Stimulated activated naive CD4-positive, alpha-beta T cell (primary cell): ENCODE measurements at places on chromosomes 1 and 21.
A peak's percentile ranks its signal among the peaks of the same experiment; 100 is the strongest.

GRCh38 chr1:192954705-192955265 is 104.4 kb downstream of the UCHL5 start:
- no peak for DNase-seq

DNA sequence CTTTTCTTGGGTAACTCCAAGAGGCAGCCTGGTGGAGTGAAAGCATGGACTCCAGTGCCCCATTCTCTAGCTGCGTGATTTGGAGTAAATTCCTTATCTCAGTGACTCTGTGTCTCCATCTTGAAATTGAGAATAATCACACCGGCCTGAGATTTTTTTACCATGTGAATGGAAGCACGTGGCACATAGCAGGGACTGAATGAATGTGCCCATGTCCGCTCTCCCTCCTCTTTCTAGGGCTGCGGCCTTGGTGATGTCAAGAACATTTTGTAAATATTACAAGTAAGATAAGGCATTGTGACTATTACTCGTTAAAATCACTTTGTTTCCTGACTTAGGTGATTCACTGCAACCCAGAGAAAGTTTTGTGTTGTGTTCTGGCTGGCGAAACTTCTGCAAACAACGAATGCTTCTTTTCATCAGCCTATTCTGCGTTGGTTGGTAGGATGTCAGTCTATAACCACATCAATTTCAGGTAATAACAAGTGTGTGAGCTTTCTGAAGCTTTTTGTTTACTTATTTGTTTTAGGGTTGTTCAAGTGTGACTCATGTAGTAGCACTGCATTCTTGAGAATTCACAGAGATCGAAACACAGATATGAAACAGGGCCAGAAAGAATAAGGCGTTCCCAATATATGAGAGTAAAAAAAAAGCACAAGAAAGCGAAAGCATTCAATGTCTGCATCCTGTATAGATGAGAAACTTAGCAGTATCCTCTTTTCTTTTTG is 135.7 kb upstream of the SLC45A1 start:
- DNase-seq, result peak; percentile 53

- DNase-seq, result no peak
These were observed 47.0 kb upstream of the KDM4A start for GRCh38 chr1:43602990-43603389.

DNA sequence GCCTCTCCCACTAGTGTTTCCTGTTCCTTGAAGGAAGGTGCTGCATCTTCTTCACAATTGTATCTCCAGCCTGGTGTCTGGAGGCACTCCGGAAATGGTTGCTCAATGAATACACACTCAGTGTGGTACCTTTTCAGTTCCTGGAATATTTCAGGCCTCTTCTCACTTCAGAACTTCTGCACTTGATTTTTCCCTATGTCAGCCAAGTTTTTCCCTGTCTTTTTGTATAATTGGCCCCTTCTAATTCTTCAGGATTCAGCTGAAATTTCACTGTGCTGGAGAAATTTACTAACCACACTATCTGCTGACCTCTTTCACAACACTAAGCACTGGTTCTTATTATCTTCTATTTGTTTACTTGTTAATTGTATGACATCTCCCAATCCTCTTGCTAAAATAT is 61.2 kb upstream of the MAP10 start:
- DNase-seq, result no peak

- no peak for DNase-seq
These were observed 93.7 kb downstream of the CTH start for GRCh38 chr1:70504821-70505193.

- DNase-seq, result no peak
These were observed 34.0 kb downstream of the MTR start for GRCh38 chr1:236829085-236829484.

- no peak for DNase-seq
These were observed 74.1 kb upstream of the IRF2BP2 start for GRCh38 chr1:234683861-234684632.

DNA sequence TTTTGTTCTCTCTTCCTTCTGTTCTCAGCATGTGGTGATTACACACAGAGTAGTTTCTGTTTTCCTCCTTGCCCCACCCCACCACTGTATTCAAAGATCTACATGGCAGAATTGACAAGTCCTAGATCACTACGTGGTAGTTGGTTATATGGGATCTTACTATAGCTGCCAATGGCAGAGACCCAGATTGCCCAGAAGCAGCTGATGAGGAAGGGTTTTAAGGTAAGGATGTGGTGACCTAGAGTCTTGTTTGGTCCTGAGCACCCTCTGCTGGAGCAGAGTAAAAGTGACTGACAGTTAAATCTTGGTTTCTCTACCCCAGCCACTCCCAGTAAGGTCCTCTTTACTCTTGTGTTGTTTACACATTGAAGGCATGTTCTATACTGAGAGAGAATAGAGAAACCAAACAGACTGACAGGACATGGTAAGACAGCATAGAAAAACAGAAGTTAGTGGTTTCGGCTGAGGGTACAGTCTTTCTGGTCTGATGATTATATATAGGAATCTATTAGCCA is 22.8 kb upstream of the STRIP1 start:
- DNase-seq, result no peak

- DNase-seq, result no peak
These were observed 80.6 kb upstream of the GFI1 start for GRCh38 chr1:92567211-92567868.

GRCh38 chr1:198121056-198121826 is 35.6 kb upstream of the NEK7 start:
- no peak for DNase-seq

DNA sequence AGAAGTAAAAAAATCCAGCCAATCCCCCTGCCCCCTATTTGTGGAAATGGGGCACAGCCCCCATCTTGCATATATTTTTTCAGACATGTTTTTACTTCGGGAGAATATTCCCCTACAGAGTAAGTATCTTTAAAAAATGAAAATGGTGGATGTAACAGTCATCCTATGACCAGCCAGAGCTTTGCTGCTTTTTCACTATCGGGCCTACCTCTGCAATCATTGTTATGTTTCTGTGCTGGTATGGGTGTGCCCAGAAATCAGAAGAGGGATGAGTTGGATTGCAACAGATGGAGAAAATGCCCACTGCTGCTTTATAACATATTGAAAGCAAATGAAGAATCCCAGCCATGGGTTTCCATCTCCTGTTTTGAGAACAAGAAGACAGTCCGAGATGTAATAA is 2.9 kb downstream of the CD247 start:
- no peak for DNase-seq

- no peak for DNase-seq
These were observed 19.5 kb downstream of the INKA2 start for GRCh38 chr1:111719674-111720132.
